ENCODE measurements at places on chromosomes 3 and 15.

DNA sequence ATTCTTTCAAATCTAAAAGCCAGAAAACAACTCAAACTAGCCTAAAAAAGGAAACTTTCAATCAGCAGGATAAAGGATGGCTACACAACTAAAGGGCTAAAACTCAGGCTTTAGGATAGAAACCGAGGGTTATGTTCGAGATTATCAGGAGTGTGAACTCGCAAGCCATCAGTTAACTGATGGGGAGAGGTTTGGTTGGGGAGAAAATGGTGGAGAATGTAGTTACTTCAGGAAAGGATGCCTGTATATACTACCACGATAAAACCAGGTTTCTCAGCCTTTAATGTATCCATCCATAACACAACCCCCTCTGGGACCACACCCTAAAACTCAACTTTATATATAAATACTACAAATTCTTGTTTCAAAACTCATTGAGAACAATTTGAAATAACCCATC, 22.2 kb downstream of the TRA2B start:
- no peak for DNase-seq

DNA sequence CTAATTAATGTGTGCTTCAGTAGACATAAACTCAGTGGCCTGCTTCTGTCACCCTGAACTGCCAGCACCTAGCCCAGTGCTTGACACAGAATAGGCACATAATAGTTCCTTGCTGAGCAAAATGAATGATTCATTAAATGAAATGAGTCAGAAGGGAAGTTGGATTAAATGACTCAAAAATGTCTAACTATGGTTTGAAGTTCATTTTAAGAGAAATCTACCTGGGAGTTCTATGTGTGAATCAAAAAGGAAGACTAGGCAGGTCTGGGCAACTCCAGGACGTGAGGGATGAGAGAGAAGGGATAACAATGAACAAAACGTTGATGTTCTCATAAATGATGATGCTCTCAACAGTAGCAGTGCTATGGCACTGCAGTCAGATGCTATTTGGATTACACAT, 175.0 kb downstream of the CFAP20DC start:
- DNase-seq, result no peak

DNA sequence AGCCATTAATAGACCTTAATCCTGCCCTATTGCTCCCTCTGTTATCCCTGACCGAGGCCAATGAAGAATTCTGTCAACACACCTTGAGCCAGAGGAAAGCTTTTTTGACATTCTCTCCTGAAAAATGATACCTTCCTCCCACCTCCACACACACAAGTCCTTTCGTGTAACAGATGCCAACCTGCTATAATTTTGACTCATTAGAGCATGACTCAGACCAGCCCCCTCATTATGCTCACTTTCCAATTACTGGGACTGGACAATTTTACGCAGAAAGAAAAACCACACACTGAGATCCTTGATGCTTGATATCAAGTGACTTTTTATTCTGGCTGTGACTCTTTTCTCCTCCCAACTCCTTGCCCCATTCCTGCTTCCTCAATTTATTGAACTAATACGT, 50.9 kb downstream of the LSAMP start:
- no peak for DNase-seq

- DNase-seq, result no peak
Measured at GRCh38 chr3:66361356-66361755, 139.5 kb downstream of the LRIG1 start.

DNA sequence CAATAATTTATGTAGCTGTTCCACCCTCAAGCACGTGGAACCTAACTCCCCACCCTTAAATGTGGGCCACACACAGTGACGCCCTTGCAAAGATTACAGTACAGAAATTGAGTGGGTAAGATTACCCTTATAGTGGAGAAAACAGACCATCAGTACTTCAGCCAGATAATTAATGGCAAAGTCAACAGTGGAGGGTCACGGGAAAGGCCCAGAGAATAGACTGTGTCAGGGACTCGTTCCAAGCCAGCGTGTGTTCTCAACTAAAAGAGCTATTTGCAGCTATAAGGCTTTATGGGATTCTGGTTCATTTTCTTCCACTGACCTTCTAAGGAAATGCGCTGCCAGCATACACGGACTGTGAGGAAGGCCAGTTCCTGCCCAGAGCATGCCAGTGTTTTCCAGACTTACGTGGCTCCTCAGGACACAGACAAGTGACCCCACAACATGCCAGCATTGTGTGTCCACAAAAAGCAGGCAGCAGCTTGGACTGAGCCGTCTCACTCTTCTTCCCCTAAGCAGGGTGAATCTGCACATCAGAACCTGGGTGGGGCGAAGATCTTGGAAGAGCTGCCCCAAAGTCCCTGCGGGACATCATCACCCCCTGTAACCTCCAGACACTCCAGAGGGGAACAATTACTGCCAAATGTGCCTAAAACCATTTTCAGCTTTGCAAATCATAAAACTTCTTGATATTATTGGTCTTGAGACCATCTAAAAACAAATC, 428.5 kb downstream of the OCA2 start:
- DNase-seq, result no peak

GRCh38 chr3:135731546-135731945, 234.0 kb upstream of the PPP2R3A start:
- no peak for DNase-seq

DNA sequence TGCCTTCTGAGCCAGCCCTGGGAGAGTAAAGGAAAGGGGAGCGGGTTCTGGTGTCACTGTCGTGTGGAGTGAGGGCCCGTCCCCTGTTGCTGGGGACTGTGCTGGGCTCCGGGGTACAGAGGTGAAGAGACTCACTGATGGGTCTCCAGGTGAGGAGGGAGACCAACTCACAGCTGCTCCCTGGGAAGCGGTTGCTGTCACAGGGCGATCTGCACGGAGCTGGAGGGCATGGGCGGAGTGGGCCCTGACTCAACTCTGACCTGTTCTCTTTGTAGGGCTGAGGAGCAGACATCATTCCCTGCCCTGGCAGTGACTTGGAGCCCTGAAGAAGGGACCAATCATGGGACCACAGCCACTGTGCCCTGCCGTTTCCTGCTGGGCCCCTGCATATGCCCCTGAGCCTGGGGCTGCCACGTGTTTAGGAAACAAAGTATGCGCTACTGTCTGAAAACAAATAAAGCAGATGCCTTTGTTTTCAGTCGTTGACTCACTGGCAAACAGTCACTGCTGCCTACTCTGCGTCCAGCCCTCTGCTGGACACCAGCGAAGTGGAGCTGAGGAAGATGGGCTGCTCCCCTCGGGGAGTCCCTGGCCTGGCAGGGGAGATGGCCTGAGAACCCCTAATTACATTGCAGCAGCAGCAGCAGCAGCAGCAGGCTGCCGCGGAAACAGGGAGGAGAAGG, 22.9 kb upstream of the PLXNA1 start:
- no peak for DNase-seq

GRCh38 chr3:40079203-40079846, 230.2 kb upstream of the EIF1B start:
- no peak for DNase-seq

GRCh38 chr3:159664006-159664405, 324.6 kb upstream of the IL12A start:
- no peak for DNase-seq

DNA sequence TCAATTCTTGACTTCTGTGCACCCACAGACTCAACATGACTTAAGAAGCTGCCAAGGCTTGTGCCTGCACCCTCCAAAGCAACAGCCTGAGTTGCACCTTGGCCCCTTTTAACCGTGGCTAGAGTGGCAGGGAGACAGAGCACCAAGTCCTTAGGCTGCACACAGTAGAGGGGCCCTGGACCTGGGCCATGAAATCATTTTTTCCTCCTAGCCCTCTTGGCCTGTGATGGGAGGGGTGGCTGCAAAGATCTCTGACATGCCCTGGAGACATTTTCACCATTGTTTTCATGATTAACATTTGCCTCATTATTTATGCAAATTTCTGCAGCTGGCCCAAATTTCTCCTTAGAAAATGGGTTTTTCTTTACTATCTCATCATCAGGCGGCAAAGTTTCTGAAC, 836.8 kb downstream of the ZPLD1 start:
- no peak for DNase-seq

- DNase-seq, result no peak
Measured at GRCh38 chr3:65830948-65831732, 207.6 kb downstream of the MAGI1 start.

DNA sequence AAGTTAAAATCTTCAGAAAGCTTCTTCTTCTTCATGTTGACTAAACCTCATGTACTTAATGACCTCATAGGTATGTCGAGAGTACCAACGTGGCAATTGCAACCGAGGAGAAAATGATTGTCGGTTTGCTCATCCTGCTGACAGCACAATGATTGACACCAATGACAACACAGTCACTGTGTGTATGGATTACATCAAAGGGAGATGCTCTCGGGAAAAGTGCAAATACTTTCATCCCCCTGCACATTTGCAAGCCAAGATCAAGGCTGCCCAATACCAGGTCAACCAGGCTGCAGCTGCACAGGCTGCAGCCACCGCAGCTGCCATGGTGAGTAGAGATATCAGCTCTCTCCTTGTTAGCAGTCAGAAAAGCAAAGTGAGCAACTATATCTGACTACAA, 176.5 kb downstream of the MBNL1 start:
- no peak for DNase-seq

DNA sequence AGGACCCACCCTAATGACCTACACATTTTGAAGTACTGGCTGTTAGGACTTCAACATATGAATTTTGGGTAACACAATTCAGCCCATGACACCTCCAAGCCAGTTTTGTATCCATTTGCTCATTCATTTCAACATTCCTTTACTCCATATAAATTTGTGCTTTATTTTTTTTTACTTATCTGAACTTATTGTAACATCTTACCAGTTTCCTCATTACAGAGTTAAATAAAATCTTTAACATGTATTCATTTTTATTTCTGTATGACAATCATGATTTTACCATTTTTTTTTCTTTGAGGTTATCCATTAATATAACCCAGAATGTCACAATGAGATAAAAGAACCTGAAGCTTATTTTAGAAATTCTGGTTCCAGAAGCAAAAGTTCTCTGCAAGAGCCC, 48.0 kb upstream of the ATP1B3 start:
- DNase-seq, result no peak

- no peak for DNase-seq
Measured at GRCh38 chr3:32583708-32584107, 13.1 kb upstream of the DYNC1LI1 start.

Measured in CD4-positive, alpha-beta T cell treated with Interleukin-15 for 1 hour (primary cell).